Stimulated activated CD8-positive, alpha-beta memory T cell treated with anti-CD3 and anti-CD28 coated beads, Interleukin-15, amount 100 ng/mL, for 24 hours (primary cell): ENCODE measurements at places on chromosomes 4 and X.
A peak's percentile ranks its signal among the peaks of the same experiment; 100 is the strongest.

GRCh38 chrX:93594780-93595179 lies 78.6 kb downstream of the NAP1L3 start:
- DNase-seq, result no peak

DNA sequence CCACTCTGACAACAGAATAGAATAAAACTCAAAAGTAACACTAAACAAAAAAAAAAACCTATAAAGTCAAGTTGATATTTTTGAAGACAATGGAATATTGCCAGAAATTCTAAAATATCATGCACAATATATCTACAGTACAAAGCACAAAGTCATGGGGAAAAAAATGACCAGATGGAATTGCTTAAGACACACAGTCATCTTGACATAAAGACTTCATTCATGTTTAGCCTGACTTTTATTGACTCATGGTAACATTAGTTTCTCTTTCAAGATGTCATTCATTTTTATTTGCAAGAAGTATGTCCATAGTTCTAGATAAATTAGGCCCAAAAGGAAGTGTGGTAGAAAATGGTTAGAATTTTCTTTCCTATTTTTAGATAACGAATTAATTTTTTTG lies 259.1 kb downstream of the CAMK2D start:
- no peak for DNase-seq

DNA sequence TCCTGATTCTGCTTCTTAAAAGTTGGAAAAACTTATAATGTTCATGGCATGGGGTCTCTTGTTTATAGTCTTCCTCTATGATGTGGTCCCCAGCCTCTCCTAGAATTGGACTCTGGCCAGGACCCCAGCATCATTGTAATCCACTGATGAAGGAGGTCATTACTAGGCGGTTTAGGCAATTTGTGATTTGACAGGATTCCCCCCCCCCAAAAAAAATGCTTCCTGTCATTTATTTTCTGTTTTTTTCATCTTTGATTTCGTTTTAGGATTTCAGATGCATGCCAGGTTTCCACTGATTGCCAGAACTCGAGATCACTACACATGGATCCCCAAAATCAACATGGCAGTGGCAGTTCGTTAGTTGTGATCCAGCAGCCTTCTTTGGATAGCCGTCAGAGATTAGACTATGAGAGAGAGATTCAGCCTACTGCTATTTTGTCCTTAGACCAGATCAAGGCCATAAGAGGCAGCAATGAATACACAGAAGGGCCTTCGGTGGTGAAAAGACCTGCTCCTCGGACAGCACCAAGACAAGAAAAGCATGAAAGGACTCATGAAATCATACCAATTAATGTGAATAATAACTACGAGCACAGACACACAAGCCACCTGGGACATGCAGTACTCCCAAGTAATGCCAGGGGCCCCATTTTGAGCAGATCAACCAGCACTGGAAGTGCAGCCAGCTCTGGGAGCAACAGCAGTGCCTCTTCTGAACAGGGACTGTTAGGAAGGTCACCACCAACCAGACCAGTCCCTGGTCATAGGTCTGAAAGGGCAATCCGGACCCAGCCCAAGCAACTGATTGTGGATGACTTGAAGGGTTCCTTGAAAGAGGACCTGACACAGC lies 4.9 kb downstream of the SPRY1 start:
- no peak for DNase-seq

- no peak for DNase-seq
Measured at GRCh38 chrX:69229436-69229835, 64.2 kb upstream of the PJA1 start.

- no peak for DNase-seq
Measured at GRCh38 chr4:128951316-128951715, 141.8 kb downstream of the JADE1 start.

GRCh38 chr4:20662851-20663250 lies 37.4 kb upstream of the PACRGL start:
- no peak for DNase-seq

DNA sequence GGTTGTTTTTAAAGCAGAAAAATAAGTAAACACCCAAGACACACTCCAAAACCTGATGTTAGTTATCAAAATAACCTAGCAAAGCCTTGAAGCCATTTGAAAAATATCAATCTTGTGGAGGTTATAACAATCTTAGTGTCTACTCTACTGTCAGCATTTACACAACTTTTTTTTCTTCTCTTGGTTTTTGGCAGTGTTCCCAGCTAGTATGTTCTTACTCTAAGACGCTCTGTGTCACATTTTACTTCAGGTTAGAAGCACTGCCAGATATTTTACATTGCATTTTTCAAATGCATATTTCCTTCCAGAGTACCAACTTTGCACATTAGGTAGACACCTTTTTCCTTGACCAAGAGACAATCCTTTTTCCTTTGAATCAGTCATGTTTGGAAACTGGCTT lies 114.0 kb upstream of the INPP4B start:
- DNase-seq, result no peak

GRCh38 chrX:17725181-17725580 lies 12.1 kb upstream of the SCML1 start:
- DNase-seq, result no peak

- no peak for DNase-seq
Measured at GRCh38 chr4:185504098-185505047, 30.9 kb downstream of the PDLIM3 start.

DNA sequence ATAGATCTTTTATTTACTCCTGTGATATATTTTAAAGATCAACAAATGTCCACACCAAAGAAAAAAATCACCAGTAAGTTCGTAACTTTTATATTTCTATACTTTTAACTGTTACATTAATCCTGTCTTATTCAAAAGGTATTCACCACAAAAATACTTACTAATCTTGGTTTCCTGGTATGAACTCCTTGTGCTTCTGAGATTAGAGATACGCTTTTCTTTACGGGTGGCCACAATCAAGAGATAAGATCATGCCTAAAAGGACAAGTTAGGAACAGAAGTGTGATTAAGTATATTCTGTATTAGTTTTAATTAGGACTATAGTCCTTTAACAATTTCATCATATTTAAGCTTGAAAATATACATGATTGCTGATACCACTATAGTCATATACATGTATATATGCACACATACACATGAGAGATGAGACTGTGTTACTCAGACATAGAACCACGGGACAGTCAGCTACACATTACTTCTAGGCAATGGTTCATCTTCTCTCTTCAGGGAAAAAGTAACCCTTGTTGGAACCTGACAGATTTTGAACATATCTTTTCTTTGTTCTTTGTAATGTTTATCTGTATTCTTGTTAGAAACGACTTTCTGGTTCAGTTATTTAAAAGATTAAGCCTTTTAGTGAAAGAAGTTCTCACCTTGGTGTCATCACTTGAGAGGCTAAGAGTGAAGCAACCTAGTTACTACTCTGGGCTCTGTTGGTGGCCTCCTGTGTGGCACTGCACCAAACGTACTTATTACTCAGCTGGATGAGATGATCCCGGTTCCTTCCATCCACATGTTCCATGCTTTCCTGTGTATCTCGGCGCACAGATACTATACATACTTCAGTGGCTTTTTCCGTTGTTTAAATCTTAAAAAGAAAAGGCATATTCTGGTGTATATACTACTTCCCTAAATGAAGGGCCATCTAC lies 146.1 kb downstream of the CBR4 start:
- no peak for DNase-seq

- DNase-seq, result no peak
Measured at GRCh38 chr4:139965789-139966188, 188.2 kb downstream of the MAML3 start.

DNA sequence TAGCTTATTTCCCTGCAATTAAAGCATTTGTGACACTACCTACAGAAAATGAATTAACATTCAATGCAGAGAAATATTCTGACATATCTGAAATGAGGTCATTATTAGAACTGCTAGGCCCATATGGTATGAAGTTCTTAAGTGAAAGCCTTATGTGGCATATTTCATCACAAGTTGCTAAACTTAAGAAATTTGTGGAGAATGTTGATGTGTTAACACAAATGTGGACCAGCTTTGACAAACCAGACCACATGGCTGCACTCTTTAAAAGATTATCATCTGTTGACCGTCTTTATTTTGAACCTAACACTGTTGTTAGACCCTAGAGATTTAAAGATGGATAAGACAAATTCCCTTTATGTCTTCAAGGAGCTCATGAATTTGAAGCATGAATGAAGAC lies 1024.1 kb downstream of the RPA4 start:
- no peak for DNase-seq

GRCh38 chr4:128758314-128758922 lies 51.1 kb upstream of the JADE1 start:
- DNase-seq, result no peak

DNA sequence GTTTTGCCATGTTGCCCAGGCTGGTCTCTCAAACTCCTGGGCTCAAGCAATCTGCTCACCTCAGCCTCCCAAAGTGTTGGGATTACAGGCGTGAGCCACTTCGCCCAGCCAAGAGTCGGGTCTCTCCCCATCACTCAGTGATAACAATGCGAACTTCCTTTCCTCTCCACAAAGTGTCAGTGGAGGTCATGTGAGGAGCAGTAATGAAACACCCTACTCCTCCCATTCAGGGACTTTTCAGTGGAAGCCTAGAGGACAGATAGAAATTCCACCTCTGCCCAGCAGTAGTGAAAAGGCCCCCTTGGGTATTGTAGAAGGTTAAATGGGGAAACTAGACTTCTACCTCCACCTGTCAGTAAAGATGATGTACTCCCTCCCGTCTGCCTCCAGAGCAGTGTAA lies 141.9 kb upstream of the STK26 start:
- DNase-seq, result no peak

DNA sequence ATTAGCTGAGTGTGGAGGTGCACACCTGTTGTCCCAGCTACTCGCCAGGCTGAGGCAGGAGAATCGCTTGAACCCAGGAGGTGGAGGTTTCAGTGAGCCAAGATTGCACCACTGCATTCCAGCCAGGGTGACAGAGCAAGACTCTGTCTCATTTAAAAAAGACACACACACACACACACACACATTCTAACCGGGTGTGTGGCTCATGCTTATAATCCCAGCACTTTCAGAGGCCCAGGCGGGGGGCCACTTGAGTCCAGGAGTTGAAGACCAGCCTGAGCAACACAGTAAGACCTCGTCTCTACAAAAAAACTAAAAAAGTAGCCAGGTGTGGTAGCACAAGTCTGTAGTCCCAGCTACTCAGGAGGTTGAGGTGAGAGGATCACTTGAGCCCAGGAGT lies 152.3 kb downstream of the LRBA start:
- no peak for DNase-seq

DNA sequence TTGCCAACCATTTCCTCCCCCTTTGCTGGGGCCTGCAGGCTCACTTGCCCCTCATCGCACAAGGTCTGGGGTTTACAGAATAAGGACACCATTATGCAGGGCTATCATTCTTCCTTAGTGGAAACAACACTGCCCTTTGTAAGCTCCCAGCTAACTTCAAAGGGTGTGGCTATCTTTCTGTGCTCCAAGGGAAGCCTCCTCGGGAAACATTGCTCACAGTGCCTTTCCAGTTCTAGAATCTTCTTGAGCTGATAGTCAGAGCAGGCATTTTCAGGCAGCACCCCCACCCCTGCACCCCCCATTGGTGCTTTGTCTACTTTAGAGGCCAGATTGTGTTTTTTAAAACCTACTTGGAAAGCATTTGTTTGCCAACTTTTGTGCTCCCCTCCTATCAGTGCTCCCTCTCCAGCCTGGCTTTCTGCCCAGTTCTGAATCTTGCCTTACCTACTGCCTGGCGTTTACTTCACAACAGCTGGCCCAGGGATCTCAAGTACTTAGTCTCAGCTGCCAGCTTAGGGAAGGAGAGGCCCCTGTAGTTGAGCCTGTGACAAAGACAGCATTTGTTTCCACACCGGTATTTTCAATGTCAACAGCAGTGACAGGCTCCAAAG lies 53.5 kb downstream of the PLAC1 start:
- DNase-seq, result no peak

GRCh38 chrX:67587946-67588624 lies 44.3 kb downstream of the AR start:
- no peak for DNase-seq

DNA sequence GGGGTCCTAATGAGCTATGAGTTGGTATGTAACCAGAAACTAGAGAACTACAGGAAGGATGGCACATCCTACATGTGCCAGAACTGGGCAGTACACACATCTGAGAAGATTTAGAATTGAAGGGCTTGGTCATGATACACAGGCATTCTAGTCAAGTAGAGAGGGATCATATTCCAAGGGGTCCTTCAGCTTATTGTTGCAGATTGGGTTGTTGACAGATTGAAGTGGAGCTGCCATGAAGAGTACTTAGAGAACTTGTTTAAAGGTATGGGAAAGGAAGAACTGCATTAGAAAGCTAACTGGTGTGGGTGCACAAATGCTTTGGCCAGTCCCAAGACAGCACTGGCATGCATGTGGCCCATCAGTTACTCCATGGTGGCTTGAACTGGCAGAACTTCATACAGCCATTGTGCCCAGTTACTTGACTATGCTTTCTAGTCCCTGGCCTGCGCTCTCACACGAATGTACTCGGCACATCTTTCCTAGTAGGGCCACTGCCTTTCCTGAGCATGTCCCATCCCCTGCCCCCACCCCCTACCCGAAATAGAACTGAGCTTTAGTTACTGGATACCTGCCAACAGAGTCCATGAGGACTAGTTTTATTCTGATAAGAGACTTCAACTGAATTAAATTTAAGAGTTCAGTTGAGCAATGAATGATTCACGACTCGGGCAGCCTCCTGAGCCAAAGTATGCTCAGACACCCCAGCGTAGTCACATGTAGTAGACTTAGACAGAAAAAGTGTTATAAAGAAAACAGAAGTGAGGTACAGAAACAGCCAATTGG lies 64.0 kb downstream of the CCNG2 start:
- DNase-seq, result no peak

DNA sequence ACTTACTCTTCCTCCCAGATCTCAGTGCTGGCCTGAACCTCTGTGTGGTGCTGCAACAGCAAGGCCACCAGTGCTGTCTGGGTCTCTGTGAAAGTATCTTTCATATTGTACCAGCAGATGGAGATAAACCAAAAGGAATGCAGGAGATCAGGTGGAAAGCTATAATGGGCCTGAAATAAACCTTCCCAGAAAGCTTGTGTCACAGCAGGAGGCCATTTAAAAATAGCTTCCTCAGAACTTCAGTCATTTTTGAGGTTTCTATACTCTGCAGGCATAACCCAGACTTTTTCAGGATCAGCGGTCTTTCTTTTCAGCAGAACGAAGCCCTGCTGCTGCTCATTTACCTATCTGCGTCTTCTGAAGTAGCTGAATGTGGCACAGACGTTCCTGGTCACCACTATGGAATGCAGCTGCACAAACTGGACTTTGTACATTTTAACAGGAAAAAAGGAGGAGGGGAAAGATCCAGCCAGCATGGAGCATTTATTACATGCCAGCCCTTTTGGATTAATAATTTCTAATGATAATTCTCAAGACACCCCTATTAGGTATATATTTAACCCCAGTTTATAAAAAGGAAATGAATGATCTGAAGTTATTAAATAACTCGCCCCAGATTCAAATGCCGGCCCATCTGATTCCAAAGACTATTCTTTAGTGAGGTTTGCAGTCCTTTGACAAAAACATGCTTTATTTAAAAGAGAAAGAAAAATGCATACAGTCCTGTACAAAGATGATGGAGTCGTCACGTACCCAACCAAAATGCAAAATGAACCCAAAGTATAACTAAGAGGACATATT lies 119.7 kb downstream of the NFKB1 start:
- no peak for DNase-seq

GRCh38 chr4:20422398-20422797 lies 170.7 kb downstream of the SLIT2 start:
- DNase-seq, result no peak

GRCh38 chr4:52551487-52551886 lies 107.6 kb downstream of the USP46 start:
- no peak for DNase-seq

- DNase-seq, result peak; percentile 4
Measured at GRCh38 chr4:122152711-122153226, 638 bp downstream of the BLTP1 start.
